ENCODE measurements at places on chromosomes 7 and 10.

GRCh38 chr7:44259547-44260457, 59.0 kb downstream of the YKT6 start:
- no peak for DNase-seq

GRCh38 chr10:103582331-103583123, 89.0 kb downstream of the NEURL1 start:
- DNase-seq = no peak

DNA sequence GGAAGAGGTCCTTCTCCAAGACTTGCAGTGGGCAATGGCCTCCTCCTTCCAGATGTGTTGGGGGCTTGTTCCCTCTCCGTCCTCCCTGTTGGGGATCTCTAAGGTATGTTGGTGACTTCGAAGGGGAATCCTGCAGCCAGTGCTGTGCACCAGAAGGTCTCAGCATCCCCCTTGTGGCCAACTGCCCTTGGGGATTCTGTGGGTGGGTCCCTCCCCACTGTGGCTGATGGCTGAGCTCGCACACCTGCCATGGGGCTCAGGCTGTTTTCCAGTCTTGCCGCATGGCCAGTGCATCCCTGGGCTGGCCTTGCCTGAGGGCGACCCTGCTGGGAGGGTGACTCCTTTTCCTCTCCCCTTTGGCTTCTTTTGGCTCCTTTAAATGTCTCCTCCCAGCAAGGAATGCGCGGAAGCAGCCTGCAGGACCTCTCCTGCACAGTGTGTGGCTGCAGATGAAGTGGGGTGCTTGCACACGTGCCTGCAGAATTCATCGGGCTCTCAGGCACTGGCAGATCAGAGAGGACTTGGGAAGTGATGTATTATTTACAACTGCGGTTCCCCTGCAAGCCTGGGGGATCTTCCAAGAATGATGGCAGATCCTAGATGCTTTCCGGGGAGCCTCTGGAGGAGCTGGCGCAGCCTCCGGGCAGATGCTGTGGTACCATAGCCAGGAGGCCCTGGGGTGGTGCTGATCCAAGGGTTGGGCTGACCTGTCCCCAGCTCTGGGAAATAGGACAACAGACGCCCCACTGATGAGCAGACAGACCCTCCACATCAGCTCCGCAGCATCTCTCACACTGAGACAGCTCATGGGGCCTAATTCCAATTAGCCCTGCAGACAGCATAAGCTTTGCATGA, 410.0 kb downstream of the TCERG1L start:
- no peak for DNase-seq

DNA sequence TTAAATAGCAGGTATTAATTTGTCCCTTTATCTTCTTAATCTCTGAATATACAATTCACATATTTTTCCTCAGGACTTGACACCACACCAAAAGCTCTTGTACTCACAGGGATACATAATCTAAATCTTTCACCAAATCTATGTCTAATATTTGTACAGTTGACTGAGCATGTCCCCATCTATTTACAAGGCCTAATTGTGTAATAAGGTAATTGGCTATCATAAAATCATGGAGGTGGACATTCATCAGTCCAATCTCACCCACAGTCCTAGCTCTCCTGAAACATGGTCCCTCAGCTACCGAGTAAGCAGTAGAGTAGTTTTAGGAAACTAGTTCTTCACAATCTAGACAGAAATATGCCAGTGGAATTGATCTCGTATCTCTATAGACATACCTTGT, 30.3 kb upstream of the EGFR start:
- no peak for DNase-seq

DNA sequence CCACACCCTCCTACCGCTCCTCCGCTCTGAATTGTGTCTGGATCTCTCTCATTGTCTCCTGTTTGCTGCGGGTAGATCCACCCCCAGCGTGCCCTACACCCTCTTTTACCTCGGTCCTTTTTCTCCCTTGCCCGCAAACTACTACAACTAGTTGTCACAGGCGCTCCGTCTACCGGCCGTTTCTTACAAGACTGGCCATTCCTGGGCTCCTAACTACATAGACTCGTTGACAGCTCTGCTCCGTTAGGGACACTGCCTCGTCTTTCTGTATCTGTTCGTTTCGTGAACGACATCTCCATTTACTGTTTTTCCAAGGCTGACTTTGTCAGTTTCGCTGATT, 786 bp downstream of the TAF3 start:
- DNase-seq = no peak

DNA sequence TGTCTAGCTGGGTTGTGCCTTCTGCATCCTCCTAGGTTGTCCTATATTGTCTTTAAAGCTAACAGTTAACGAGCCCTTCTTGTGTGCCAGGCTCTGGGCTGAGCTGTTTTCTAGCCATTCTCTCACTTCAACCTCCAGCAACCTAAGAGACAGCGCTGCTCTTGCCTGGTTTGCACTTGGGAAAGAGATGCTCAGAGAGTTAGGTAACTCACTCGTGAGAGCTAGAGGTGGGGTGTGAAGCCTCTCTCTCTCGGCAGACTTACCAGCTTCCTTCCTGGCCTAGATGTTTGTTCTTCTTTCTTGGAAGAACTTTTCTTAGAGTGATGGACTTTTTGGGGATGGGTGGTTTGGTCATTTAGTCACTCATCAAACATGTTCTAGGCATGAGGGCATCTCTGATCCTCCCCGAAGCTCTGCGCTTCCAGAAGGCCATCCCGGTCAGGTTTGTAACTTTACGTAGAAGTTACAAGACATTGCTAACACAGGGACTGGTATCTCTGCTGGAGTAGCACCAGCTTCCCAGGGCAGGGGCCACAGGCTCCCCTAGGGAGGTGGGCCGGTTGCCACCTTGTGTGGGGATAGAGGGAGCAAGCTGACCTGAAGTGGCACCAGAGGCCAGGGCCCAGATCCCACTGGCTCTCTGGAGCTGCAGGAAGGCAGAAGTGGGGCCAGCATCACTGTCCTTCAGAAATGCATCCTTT, 14.3 kb downstream of the TSPAN15 start:
- DNase-seq = no peak

GRCh38 chr7:140564643-140565042, 76.0 kb downstream of the DENND2A start:
- DNase-seq = no peak

DNA sequence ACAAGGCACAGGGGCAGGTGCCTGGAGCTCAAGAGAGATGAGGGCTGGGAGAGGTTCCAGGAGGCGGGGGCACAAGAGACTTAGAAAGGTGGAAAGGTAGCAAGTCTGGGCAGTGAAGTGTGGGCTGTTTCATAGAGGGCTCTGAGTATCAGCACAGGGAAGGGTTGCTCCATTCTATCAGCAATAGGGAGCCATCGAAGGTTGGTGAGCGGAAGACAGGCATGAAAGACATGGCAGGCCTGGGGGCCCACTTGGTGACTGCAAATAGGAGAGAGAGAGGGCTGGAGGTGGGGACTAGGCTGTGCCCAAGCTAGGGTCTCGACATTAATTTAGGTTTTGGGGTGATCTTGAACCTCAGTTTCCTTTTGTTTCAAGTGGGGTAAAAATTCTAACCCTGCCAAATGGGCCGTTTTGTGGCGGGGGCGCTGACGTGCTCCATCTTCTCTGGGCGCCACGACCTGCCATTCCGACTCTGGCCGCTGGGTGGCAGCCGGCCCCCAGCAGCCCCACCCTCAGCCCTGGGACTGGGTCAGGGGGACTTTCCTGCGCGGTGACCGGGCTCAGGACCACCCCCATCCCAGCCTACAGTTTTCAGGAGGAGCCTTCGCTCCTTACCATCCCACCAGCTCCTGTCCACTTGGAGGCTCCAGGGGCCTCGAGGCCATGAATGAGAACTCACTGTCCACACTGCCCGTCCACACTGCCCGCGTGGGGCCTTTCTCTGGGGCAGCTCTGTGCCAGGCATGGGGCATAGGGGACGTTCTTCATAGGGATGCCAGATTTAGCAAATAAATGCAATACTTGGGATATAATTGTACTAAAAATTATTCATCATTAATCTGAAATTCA, 37.2 kb upstream of the PCBD1 start:
- DNase-seq = no peak

GRCh38 chr7:32335107-32335506, 155.1 kb downstream of the LSM5 start:
- no peak for DNase-seq

- no peak for DNase-seq
These were observed 106.0 kb upstream of the STK17A start for GRCh38 chr7:43476896-43477295.

DNA sequence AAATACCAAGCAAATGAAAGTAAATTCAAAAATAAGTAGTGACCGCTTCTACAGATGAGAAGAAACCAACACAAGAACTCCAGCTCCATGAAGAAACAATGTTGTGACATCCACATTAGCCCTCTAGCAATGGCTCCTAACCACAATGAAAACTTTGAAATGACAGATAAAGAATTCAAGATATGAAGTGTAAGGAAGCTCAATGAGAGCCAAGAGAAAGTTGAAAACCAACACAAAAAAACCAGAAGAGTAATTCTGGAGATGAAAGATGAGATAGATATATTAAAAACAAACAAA, 68.2 kb upstream of the DDC start:
- DNase-seq = no peak

- no peak for DNase-seq
These were observed 152.1 kb upstream of the GHITM start for GRCh38 chr10:83987216-83987615.

DNA sequence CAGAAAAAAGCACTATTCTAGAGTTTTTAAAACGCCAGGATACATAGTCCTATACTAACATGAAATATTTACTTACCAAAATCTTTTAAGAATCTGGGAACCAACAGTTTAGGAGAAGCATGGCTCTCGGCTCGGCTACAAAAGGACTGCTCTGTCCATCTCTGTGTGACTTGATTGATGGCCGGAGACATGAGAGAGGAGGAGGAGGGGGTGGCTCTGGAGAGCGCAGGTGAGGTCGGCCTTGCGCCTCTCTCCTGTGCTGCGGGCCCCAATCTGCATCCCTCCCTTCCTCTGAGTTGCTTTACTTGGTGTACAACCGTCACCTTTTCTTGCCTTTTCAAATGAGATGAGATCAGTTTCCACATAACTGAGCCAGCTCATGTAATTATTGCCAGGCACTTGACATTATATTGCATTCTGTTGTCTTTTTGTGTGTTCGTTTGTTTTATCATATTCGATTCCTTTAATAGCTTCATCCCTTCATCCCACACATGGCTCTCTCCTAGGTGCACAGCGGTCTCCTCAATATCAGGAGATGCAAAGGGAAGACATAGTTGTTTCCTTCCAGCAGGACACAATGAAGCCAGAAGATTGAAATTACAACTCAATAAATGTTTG, 87.8 kb upstream of the KLF6 start:
- DNase-seq = no peak

GRCh38 chr7:102295346-102296178, 8.9 kb downstream of the SH2B2 start:
- DNase-seq = no peak

- no peak for DNase-seq
These were observed 13.8 kb downstream of the MXI1 start for GRCh38 chr10:110221044-110221720.

DNA sequence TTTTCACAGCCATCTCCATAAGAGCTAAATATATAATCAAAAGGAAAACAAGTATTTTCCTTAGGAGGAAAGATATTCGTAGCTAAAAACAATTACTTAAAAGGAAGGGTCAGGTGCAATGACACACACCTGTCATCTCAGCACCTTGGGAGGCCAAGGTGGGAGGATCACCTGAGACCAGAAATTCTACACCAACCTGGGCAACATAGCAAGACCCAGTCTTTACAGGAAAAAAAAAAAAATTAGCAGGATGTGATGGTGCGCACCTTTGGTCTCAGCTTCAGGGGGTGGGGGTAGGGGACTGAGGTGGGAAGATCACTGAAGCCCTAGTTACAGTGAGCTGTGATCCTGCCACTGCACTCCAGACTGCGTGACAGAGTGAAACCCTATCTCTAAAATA, 11.9 kb downstream of the TNPO3 start:
- DNase-seq = no peak

DNA sequence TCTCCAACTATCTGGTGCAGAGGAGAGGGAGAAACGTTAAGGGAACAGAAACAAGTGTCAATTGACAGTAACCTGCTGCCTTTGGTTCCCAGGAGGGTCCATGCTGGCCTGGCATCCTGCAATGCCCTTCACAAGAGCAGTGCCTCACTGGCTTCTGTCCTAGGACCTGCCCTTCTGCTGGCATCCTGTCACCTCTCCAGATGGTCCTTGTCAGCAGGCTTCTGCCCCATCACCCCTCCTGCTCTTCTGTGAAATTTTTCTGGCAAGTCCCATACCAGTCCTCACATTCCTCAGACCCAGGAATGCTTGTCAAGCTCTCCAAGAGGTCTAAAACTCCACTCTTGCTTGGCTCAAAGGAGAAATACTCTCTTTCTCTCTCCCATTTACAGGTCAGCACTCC, 34.2 kb downstream of the C10orf67 start:
- no peak for DNase-seq

DNA sequence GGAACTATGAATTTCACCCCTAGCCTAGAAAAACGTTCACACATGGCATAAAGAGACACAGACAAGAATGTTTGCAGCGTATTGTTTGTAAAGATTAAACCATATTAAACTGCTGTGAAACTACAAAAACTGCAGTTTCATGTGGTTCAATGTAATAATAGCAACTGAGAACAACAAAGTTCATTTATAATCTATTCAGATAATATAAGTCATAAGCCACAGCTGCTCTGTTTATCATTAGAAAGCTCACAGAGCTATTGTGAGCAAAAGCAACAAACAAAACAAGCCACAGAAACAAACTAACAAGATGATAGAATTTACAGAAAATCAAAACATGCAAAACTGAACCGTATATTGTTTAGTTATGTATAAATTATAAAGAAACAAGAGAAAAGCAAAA, 113.5 kb downstream of the AHR start:
- DNase-seq = no peak

DNA sequence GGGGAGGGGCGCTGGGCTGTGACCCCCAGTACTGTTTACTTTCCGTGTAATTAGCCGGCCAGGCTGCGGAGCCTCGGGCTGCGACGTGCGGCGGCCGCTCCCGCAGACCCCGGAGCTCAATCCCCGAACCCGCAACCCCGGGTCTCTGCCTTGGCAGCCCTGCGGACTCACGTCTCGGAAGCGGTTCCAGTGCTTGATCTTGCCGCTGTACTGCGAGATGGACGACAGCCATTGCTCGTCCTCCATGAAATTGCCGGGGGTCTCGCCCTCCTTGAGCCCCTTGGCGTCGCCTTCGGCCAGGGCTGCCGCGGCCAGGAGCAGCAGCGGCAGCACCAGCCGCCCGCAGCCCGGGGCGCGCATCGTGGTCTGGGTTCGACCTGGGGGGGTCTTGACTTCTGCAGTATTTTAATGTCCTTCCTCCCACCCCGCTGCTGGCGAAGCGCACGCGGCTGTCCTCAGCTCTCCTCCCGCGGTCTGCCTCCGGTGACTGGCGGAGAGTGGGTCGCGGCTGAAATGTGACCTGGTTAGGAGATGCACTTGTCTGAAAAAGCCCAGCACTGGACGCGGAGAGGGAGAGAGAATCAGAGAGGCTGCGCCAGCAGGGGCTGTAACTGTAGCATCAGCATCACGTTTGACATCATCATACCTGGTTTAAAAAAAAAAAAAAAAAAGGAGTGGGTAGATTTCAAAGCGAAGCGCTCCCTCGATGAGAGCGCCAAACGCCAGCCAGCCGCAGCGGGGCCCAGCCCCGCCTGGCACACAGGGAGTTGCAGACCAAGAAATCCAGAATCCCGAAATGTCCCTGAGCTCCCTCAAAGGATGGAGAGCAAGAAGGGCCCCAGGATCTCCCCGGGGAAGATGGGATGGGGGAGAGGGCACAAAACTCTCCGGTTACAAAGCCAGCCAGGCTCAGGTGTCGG, at the start of gene SPOCK2:
TSS of gene SPOCK2 (minus strand) at position 583 of the 920 bp plus-strand sequence. CDS start at position 360, 223 bp downstream.
- DNase-seq = no peak

- DNase-seq = no peak
These were observed 40.2 kb downstream of the FOXK1 start for GRCh38 chr7:4722308-4722707.

All from CMK (cell line).